ENCODE measurements at places on chromosomes 11 and 22.

- no peak for DNase-seq
Measured at GRCh38 chr22:50625568-50626313, 2.2 kb downstream of the ARSA start.

DNA sequence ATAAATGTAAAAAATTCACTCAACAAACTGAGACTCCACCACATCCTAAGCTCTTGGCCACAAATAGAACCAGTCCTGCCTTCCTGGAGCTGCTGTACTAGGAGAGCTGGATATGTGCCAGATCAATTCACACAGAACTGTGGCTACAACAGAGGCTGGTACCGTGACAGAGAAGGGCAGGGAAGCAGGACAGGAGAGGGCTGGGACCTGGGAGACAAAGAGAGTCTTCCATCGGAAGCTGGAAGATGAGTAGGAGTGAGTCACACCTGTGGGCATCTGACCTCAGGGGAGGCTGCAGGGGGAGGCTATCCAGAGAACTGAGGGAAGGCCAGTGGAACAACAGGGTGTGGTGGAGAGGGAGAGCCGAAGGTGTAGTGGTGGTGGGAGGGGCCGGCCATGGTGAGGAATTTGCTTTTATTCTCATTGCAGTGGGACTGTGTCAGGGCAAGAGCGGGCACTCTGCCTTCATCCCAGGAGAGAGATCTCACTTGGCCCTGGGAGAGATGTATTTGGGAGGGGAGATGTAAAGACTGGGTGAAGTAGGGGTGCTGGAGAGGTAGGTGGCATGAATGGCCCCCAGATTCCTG lies 1.9 kb upstream of the LTBP3 start:
- peak; percentile 36 for DNase-seq

DNA sequence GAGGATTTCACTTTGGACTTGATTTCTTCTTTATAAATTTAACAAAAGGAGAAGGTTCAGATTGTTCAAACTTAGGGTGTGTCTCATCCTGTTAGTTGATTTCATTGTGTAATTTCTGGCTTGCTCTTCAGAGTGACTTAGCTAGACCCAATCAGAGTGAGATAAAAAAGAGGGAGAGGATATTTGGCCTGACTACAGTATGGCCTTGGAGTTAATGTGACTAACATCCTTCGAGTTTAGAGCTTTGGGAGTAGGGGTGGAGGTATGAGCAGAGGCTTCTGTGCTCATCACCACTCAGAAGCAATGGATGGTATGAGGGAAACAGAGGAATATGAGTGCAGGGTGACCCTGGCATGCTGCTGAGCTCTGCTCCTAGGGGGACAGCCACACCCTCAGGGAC lies 114.2 kb downstream of the ME3 start:
- DNase-seq = peak; percentile 60

GRCh38 chr22:44538051-44538450 lies 40.0 kb upstream of the RTL6 start:
- peak; percentile 33 for DNase-seq

- DNase-seq = no peak
Measured at GRCh38 chr11:125193841-125194240, 29.3 kb downstream of the PKNOX2 start.

DNA sequence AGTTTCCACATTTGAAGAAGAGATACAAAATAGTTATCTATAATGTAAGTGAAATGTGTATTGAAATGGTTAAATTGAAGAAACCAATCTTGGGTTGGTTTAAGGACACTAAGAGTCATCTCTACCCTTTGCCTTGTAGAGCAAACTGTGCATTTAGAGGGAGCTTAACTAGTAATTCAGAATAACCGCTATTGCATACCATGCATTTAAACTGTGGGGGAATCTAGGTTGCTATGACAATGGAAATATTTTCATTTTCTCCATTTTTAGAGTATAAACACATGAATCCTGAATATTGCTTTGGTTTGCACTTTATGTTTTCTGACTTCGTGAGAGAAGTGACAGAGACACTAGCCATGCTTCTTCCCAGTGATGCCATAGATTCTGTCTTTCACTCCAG lies 39.7 kb downstream of the FAT3 start:
- no peak for DNase-seq

DNA sequence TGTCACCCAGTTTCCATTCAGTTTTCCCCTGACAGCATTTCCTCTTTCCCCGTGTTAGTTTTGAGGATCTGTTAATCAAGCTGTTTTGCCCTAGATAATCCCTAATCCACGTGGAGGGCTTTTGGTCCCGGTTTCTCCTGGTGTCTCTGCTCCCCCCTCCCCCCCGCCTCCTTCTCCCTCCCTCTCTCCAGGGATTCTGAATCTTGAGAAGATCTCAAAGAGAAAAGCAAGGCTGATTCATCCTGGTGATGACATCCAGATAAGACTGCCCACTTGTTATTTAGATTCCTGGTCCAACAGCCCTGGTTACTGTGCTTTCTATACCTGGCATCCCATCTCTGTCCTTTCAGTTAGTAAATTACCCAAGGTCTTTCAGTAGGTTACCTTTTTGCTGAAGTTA lies 59.4 kb downstream of the KCNA4 start:
- no peak for DNase-seq

- DNase-seq = no peak
Measured at GRCh38 chr11:62055970-62056369, 67.8 kb upstream of the INCENP start.

DNA sequence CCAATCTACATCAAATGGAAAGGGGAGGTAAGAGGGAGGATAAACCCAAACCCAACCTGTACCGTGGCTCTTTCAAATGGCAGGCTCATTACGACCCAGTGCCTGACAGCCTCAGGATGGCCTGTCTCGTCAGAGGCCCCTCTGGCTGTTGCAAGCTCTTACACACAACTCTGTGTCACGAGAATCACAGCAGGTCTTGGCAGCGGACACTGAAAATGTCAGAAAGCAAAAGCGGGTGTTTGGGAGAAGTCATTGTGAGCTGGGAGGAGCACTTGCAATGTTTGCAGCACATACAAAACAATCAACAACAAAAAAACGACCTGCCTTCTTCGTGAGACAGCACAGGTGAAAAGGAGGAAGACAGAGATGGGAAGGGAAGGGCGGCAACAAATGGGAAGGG lies 248.1 kb downstream of the OPCML start:
- DNase-seq = no peak

GRCh38 chr11:13954591-13954990 lies 7.9 kb upstream of the SPON1 start:
- no peak for DNase-seq

DNA sequence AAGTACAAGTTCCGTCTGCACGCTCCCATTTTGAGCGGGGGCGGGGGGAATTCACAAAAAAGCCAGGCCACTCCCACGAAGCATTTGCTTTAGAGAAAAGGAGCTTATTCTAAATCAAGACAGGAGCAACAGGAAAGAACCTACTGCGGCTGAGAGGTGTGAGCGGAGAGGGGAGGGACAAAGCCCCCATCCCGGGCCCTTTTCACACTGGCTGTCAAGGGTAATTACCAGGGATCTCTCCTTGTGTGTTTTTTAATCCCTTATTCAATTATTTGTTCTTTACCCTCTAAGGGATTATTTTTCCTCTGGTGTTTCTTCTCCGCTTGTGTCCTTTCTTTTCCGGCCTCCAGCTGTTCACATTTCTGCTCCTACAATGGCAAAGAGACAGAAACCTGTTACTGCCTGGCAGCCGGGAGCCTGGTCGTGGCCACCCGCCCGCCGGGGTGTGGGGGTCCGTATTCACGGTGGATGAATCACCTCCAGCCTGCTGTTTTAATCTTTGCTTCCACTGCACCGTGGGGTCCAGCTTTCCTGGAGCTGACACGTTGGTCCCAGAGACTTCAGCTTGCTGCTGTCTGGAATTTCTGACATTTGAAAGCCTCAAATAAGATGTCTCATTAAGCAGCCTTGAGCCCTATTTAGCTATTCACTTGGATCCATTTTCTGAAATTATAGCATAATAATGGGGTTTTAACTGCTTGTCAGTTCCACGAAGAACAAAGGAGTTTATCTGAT lies 61.4 kb upstream of the FADD start:
- DNase-seq = no peak

DNA sequence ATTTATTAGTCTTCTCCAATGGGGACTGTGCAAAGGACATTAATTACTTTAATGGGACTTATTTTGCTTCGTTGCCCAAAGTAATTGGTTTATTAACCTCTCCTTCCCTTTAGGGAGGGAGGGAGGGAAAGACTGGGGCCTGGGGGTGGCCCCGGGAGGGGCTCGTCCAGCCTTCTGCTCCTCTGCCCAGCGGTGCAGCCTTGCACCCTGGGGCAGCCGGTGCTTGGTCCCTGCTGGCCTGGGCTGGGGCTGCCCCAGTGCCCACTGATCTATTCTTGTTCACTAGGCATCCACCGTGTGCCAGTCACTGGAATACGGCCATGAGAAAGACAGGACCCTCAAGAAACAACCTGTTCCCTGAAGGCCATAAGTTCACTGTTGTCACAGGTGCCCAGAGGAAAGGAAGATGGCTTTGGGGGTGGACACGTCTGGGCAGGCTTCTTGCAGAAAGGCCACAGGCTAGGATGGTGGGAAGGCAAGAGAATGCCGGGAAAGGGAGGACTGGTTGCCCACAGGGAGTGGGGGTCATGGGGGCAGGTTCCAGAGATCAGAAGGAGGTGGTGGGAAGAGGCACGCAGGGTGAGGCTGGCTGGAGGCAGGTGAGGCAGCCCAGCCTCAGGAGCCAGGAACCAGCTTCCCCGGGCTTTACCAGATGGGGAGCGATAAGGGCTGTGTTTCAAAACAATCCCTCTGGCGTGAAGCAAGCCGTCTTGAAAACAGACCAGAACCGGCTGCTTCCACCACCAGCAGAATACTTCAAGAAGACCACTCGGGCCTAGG lies 47.6 kb upstream of the KCNQ1OT1 start:
- no peak for DNase-seq

GRCh38 chr11:83031127-83031526 lies 40.6 kb downstream of the RAB30 start:
- no peak for DNase-seq

- peak; percentile 37 for DNase-seq
Measured at GRCh38 chr11:12598330-12599256, 75.6 kb upstream of the TEAD1 start.

- DNase-seq = no peak
Measured at GRCh38 chr22:32018056-32018455, 25.0 kb upstream of the SLC5A1 start.

DNA sequence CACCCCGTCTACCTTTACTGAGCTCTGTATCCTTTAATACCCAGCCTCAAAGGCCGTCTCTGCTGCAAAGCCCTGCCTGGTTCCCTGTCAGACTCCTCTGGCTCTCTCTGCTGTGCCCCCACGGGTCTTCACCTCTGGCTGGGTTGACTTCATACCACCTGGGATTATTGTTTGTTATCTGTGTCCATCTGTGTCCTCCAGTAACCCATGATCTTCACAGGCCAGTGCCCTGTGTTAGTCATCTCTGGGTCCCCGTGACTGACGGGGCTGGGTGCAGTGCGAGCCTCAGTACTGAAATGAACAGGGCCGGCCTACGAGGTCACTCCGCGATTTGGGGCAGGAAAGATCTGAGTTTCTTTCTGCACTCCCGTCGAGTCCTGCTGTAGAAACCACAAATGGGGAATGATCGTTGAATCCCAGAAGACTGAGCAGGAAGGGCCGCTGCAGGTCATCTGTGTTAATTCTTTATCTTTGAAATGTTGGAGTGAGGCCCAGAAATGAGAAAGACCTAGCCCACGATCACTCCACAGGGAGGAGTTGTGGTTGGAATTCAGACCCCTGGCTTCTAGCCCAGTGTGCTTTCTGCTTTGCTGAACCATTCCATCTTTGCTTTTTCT lies 12.3 kb upstream of the TUB start:
- DNase-seq = peak; percentile 40

DNA sequence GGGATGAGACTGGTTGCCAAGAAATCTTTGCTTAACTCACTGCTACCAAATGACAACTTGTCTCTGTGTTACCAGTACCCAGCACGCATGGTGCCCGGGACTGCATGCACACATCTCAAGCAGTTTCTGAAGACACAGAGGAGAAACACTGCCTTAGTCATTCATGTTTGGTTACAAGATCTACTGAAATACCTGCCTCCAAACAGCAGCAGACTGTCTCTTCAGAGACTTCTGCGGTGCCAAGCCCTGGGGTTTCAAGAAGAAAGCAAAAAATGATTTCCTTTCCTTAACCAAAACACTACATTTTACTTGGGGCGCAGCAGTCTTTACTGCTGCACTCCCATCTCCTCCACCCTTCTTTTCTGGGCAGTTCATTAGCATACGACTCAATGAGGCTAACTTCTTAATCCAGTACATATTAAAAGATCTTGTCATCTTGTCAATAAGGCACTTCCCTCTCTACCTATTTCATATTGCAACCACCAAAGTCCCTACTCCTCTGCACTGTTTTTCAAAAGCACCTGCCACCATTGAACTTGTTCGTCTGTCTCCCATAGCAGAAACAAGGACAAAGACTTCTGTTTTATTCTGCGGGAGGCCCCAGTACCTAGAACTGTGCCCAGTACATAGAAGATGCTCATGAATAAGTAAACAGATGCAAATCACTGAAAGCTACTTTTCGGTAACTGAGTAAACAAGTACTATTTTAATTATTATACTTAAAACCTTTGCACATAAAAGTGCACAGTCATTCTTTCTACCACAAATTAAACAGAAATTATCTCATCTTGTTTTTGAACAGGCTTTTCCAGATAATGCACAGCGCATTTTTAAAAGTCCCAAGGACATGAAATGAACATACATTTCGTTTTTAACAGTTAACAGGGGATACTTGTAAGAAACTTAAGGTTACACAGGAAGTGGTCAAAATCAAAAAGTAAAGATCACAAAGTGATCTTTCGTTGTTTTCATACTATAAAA lies 4.0 kb downstream of the NAP1L4 start:
- DNase-seq = no peak

- DNase-seq = peak; percentile 86
Measured at GRCh38 chr11:112219476-112220232, 6.6 kb upstream of the PTS start.

DNA sequence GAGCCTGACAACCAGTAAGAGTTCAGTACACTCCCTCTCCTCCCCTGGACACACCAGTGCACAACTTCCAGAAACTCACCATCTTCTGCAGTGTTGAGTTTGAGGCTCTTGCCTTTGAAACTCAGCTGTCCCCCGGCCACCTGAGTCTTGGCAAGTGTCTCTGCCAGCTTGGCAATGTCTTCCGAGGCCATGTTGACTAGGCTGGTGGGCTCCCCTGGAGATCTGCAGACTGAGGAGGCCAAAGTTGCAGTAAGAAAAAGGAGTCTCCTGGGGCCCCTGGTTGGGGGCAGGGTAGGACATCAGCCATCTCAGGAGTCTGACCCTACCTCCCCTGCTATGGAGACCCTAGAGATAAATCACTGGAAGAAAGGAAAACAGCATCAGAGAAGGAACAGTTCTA lies 5.1 kb downstream of the RANGAP1 start:
- no peak for DNase-seq

GRCh38 chr11:13252438-13252837 lies 25.2 kb upstream of the BMAL1 start:
- DNase-seq = no peak

DNA sequence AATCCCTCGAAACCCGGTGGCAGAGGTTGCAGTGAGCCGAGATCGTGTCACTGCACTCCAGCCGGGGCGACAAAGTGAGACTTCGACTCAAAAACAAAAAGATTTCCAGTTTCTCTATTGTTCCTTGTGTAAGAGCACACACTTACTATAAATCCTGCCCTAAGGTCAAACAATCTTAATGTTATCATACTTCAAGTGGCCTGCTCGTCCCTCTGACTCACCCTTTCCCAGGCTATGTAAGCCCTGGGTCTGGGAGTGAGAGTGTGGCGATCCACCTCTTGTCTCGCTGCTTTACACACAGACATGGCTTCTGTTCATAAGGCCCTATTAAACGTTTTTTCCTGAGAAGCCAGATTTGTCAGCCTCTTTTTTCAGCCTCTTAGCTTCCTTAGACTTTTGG lies 24.4 kb upstream of the A4GALT start:
- DNase-seq = peak; percentile 77

GRCh38 chr22:24410110-24410856 lies 17.1 kb upstream of the ADORA2A start:
- peak; percentile 57 for DNase-seq
